Stimulated activated naive CD4-positive, alpha-beta T cell (primary cell): ENCODE measurements at places on chromosomes 16 and 17.

DNA sequence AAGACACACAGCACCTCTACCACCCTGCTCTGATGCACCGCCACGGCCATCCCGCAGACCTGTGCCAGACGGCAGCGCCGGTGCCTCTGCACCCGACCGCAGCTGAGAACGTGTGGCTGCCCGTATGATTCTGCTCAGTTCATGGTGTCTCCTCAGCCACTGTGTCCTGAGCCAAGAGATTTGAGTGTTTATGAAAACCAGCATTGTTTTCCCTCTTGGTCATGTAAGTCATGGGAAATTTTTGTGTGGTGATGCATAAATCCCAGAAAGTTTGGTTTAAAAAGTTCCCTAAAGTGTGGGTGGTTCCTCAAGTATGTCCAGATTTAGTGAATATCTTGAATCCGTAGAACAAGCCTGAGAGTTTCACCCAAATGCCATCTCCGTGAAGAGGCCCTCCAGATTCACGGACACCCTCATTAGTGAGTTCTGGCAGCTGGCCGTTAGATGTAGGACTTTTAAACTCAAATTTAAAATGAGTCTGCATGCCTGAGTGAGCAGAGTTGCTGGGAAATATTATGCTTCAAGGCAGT lies 57.6 kb downstream of the CDRT4 start:
- no peak for DNase-seq

GRCh38 chr17:27848931-27849330 lies 44.2 kb downstream of the LYRM9 start:
- DNase-seq = no peak

DNA sequence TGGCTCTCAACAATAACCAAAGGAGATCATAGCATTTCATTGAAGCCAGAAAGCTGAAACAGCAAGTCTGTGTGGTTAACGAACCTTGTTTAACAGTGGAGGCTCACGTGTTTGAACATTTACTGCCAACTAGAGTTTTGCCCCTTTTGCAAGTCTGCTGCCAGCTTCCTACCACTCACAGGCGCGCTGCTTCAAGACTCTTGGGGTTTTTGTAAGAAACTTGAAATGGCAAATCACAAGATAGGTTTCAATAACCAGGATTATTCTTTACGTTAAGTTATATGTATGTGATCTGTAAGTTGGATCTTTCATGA lies 1.2 kb downstream of the SNTB2 start:
- peak; percentile 16 for DNase-seq

DNA sequence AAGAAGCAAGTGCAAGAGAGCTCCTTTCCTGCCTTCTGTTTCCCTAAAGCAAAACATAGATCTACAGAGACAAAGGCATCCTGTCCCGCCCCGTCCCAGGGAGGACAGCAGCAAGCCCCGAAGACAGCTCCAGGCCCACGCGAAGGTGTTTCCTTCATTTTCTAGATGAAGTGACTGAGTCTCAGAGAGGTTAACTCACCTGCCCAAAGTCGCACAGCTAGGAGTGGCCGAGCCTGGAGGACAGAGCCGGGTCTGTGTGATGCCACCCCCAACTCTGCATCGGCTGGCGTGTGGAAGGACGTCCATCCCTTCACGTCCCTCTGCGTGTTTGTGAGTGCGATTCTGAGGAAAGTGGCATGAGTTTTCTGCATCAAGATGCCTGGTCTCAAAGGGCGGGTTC lies 187.2 kb upstream of the CHMP6 start:
- DNase-seq = no peak

GRCh38 chr17:41738077-41738800 lies 3.8 kb upstream of the HAP1 start:
- DNase-seq = peak; percentile 76

DNA sequence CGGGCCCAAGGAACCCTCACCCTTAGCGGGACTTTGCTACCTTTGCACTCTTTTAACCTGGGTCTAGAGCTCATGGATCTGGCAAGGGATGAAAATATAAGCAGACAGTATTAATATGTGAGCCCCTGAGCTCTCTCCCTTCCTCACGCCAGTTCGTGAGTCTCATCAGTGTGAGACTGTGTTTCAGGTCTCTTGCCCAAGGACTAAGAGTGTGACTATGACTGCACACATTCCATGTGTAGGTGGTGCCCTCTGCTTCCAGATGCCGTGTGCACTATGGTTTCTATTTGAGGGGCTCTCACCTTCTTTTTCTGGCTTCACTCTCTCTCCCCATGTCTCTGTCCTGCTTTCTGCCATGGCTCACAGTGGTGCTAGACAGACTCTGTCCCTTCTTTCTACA lies 40.5 kb downstream of the DHRS7B start:
- no peak for DNase-seq

GRCh38 chr16:86732621-86733295 lies 154.4 kb downstream of the FOXL1 start:
- no peak for DNase-seq

GRCh38 chr17:35932586-35932985 lies 2.0 kb upstream of the RDM1 start:
- DNase-seq = no peak

- DNase-seq = no peak
Observed at GRCh38 chr17:49747632-49748031, 16.3 kb downstream of the FAM117A start.

DNA sequence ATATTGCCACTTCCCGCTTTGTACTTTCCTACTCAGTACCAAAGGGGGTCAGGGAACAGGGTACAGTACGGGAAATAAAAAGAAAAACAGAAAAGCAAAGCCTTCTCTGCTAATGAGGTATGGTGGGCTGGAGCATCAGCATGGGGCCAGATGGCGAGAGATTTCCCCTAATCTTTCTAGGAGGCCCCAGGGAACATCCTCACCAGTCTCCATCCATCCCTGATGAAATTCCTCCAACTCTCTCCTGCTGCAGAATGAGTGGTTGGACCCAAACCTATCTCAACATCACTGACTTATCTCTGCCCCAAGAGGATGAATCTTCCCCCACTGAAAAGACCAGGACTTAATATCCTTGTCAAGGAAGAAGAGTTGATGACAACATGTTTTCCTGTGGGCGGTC lies 185.6 kb downstream of the C16orf78 start:
- no peak for DNase-seq

GRCh38 chr17:9860851-9861250 lies 35.1 kb downstream of the GLP2R start:
- no peak for DNase-seq
